Stimulated activated CD4-positive, alpha-beta T cell treated with anti-CD3 and anti-CD28 coated beads, TNF-alpha, amount 100 ng/mL, for 4 hours (primary cell): ENCODE measurements at places on chromosomes 3 and 15.

DNA sequence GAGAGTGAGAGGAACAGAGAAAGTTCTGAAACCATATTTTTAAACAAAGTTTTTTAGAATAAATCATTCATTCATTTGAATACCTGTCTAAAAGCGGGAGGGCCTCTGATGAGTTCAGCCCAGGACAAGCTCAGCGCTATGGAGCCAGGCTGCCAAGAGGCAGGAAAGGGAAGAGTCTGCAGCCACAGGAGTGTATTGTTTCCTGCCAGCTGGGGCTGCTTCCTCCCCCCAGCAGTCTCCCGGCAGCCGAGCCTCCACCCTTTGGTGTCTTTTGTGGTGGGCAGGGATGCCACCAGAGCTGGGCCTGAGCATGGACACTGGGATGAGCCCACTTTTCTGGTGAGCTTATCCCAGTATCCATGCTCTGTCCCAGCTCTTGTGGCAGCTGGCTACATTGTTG, 199.5 kb upstream of the TPRG1 start:
- no peak for DNase-seq

DNA sequence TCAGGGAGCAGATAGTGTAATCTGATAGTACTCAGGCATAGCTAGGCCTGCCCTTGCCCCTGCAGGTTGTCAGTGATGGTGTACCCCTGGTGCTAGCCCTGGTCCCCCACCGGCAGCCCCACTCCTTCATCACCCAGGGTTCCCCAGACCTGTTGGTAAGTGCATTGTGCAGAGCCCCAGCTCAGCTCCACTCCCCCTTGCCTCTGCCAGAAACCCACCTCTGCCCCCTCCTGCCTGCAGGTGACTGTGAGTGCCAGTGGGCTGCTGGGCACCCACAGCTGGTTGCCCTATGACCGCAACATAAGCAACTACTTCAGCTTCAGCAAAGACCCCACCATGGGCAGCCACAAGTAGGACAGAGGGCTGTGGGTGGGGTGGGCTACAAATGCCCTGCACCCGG, 27.5 kb downstream of the NBEAL2 start:
- no peak for DNase-seq

- no peak for DNase-seq
Measured at GRCh38 chr3:124619887-124620599, 110.2 kb upstream of the UMPS start.

- no peak for DNase-seq
Measured at GRCh38 chr15:33968224-33968623, at the start of gene CHRM5. TSS of gene CHRM5 (plus strand) at chr15:33968497. CDS start at chr15:34062718, 94,221 bp downstream.

DNA sequence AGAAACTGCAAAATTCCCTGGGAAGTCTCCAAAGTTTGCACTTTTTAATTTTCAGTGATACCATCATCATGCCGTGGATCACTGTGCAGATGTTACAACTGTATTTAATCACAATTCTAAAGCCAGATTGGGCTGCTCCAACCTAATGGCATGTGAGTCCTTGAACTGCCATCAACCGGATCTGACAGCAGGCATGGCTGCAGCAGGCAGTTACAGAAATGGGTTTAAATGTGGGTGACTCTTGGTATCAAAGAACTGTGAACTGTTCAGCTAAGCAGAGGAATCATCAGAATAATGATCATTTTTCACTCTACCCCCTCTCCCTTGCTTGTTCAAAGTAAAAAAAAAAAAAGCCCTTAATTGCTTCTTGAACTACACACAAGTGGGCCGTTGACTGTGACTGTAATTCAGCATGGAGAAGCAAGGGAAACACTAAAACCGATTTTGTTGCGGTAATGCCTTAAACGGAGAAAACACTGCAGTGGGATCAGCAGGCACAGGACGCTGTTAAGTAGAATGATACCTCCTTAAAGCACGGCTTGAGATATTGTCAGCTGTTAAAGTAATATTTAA, 152.4 kb downstream of the RORA start:
- DNase-seq, result no peak

DNA sequence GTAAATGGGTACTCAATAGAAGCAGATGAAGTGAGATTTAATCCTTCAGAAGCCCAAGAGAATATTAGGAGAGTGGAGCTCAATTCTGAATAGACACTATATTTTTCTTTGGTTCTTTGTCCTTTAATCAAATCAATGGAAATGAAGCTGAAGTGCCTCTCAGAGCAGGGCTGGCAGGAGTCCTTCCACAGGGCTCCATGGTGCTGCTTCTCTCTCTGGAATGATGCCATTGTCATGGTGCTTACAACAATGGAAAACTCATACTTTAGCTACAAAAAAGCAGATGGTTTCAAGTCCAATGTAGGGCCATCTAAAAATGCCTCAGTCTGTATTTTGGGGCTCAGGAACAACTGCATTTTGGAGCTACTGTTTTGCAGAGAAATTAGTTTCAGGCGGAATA, 125.1 kb downstream of the SNRK start:
- DNase-seq, result no peak

GRCh38 chr15:60126200-60126599, 122.1 kb downstream of the FOXB1 start:
- no peak for DNase-seq

DNA sequence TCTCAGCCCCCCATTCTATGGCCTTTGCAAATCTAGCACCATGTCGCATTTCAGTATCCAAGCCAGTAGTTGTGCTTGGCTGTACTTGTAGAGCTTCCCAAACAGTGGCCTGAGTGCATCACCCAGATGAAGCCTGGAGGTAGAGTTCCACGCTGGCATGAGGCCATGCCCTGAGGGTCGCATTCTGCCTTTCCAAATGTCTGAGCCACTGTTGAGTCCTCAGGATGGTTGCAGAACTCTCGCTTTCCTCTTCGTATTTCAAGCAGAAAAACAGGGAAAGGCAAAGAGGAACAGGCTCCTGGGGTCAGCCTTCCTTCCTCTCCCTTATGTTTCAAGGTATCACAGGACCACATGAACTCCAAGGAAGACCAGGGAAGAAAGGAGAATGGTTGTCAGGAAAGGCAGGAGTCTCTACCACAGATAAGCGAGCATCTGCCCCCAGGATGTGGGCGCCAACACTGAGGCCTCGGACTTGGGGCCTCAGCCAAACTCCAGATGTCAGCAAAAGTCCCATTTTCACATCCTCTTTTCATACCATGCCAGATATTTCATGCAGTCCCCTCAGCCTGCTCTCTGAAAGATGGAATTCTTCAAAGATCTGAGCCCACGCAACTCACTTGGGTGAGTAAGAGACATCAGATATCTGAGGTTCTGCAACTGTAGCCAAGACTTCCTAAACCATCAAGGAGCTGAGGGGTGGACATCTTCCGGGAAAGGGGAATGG, 19.4 kb upstream of the PRR20G start:
- DNase-seq, result no peak

GRCh38 chr3:150286390-150287147, 121.5 kb upstream of the TSC22D2 start:
- DNase-seq, result no peak

- no peak for DNase-seq
Measured at GRCh38 chr15:86373147-86373546, 293.5 kb downstream of the AGBL1 start.

- DNase-seq, result no peak
Measured at GRCh38 chr3:100029052-100029451, 85.2 kb downstream of the FILIP1L start.

- DNase-seq, result no peak
Measured at GRCh38 chr3:64901522-64901885, 213.7 kb upstream of the ADAMTS9 start.

GRCh38 chr3:127607675-127608361, 9.6 kb downstream of the MCM2 start:
- DNase-seq, result no peak

DNA sequence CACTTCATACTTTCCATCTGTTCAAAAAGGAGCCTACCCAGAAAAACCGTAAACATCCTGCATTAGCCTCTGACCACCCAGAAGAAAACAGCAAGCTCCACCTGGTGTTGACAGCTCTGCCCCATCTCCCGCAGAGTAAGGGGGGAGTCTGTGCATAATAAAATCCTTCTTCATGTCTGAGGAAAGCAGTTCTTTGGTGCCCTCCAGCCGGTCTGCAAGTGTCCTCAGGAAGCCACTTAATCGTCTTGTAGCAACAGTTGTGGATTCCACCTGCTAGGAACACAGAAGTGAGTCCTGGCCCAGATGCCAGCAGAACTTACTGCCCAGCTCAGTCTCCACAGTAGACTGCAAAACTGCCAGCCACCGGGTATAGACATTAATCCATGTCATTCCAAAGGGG, 22.5 kb downstream of the RIOX2 start:
- DNase-seq, result no peak

GRCh38 chr15:60682615-60683014, 203.7 kb upstream of the ICE2 start:
- no peak for DNase-seq

DNA sequence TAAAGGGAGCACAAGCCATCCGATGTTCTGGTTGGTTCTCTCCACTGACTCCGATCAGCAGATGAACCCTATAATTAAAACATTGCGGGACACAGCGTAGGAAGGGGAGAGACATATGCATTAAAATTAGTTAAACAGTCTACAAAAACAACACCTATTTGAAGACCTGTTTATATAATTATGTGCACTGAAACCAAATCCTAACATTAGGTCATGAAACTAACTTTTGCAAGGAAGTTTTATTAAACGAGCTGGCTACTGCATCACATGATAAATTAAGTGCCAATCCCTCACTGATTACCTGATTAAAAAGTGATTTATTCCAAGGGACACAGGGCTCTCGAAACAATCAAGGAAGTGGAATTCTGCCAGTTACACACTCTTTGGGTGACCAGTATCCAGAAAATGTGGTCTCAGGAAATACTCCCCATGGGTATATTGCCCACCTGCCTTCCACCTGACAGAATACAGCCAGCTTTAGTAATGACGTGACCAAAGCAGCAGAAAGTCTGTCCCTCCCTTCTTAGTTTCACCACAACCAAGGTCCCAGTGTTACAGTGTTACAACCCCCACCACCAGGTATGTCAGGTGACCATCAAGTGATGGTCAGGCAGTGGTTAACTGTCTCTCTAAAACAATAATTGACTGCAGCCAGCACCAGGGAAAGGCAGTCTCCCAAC, 69.5 kb downstream of the HERC1 start:
- no peak for DNase-seq

- no peak for DNase-seq
Measured at GRCh38 chr15:67862750-67863441, 23.1 kb upstream of the RNU6-1 start.

GRCh38 chr3:61574854-61575253, 13.5 kb downstream of the PTPRG start:
- no peak for DNase-seq

GRCh38 chr15:40342416-40343320, 1.9 kb upstream of the CCDC9B start:
- no peak for DNase-seq

GRCh38 chr15:72203507-72203837, 5.9 kb upstream of the GRAMD2A start:
- no peak for DNase-seq

- no peak for DNase-seq
Measured at GRCh38 chr15:62809115-62809967, 233.2 kb upstream of the TPM1 start.

DNA sequence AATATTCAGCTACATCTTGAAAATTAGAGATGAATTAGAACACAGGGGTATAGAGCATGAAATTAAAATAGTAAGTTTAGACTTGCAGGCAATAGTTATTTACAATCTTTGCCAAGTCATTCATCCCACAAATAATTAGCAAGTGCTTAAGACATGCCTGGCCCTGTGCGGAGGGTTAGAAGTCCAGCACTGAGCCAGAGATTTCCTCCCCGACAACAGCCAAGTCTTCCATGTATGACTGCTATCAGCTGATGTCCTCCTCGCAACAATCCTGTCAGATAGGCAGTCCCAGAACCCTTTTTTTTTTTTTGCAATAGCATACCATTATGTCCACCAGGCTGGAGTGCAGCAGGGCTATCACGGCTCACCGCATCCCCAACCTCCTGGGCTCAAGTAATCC, 14.6 kb downstream of the SIN3A start:
- DNase-seq, result no peak

DNA sequence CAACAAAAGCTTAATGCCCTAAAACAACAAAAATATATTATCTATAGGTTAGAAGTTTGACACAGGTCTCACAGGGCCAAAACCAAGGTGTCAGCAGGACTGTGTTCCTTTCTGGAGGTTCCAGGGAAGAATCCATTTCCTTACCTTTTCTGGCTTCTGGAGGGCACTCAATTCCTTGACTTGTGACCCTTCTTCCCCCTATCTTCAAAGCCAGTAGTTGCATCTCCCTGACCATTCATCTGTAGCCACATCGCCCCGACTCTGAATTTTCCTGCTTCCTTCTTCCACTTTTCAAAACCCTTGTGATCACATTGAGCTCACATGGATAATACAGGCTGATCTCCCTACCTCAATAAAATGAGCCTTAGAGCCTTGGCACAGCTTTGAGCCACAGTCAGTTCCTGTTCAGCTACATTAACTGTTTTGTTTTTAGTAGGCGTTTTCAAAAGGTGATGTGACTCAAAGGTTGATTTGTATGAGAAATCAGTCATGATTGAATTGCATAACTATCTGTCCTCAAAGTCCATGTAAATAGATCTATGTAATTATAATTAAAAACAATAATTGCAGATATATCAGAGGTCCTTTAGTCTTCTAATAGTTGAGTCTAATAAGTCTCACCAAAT, 12.4 kb downstream of the PFN2 start:
- DNase-seq, result no peak

DNA sequence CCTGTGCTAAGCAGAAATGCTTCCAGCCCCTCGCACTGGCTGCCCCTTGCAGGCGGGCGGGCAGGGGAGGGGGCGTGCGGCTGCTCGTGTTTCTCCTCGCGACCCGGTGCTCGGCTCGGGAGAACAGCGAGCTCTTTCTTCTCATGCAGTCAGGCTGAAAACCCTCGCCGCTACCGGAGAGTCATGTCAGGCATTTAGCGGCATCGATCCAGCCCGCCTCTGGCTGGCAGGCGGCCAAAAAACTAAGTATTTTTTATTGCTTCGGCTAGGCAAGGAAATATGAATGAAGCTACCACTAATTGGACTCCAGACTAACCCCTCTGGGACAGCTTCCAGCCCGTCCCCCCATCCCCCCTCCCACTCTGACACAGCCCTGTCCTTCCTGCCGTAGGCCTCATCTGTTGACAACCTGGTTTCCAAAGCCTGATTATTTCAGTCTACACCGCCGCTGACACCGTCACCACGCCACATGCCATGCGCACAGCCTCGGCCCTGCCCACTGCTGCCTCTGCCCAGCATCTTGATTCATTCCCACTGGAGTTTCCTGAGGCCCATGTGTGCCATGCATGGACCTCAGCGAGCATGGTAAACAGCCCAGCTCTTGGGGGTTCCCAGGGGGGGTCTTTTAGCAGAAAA, 35.3 kb downstream of the TLE3 start:
- no peak for DNase-seq
